ENCODE measurements at places on chromosomes 16 and 17. TPM values are rescaled to one million over a fixed set of nuclear protein-coding genes. Genes with fewer than 3 reads are reported as not detected.

DNA sequence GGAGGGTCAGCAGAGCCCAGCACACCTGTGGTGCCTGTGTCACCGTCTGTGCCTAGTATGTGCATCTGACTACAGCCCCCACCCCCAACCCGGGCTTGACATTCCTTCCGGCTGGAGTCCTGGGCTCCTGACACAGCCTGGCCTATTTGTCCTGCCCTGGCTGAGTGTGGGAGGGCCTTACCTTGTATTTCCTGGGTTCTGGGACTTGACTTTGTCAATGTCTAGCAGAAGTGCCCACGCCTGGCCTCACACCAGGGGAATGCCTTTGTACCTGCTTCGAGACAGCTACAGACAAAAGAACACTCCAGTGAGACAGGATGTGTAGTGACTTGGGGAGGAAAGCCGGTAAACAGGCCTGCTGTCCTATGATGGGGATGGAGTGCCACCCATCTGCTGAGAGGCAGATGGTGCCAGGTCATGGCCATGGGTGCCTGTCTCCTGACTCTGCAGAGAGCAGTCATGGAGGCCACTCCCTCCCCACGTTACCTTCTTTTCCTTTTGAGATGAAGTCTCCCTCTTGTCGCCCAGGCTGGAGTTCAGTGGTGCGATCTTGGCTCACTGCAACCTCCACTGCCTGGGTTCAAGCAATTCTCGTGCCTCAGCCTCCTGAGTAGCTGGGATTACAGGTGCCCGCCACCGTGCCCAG, 42.8 kb downstream of the TNFRSF13B start:
- H3K27me3 ChIP-seq: peaks cover 4% of the 10 kb centered on the region
- DNase-seq: peak; percentile 58
- H3K4me1 ChIP-seq: no peaks in the 10 kb centered on the region
- no peak overlapping the region for H3K4me3 ChIP-seq
- H3K36me3 ChIP-seq: no peaks in the 10 kb centered on the region

The C16orf92 gene
- not detected for total RNA-seq

GRCh38 chr17:6868582-6868981, 37.1 kb upstream of the TEKT1 start:
- DNase-seq: no peak
- H3K27me3 ChIP-seq: no peaks in the 10 kb centered on the region
- H3K27ac ChIP-seq: no peak overlapping the region
- no peaks in the 10 kb centered on the region for H3K36me3 ChIP-seq

DNA sequence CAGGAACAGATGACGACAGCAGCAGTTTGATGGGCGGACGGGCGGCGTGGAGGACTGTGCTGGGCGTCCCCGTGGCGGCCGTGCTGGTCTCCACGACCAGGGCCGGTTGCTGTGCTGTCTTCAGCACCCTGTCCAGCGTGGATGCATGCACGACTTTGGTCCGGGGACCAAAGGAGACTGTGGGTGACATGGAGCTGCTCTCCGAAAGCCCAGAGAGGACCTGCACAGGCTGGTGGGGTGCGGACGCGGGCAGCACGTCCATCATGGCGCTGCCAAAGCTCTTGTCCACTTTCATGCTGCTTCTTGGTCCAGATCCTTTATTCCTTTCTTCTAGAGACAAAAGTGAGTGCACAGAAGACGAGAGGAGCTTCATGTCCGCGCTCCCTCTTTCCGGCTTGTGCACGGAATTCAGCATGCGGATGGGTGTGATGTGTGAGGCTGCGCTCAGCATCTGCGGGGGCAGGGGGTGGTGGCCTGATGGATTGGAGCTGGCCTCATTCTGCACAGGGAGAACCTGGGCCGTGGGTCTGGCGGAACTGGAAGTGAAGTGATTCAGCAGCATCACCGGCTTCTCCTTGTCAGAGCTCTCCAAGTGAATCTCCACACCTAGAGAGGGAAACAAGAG, 20.3 kb downstream of the MAP1LC3B start:
- H3K4me3 ChIP-seq: no peak overlapping the region
- no peak for DNase-seq
- no peak overlapping the region for H3K27ac ChIP-seq
- peaks cover 88% of the 10 kb centered on the region for H3K36me3 ChIP-seq
- H3K27me3 ChIP-seq: no peaks in the 10 kb centered on the region

DNA sequence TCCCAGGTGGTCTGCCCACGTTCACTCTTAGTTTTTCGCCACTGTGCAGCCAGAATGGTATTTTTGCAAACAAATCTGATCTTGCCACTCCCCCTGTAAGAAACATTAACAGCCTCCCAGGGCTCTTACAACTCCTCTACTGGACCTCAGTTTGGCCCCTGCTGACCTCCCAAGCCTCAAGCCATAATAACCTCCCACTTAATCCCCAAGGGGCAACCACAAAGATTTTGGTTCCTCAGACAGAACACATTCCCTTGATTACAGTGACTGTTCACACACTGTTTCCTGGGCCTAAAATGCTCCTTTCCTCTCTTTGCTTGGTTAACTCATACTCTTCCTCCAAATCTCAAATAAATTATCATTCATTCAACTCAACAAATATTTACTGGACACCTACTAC, 21.5 kb upstream of the CD300E start:
- no peak overlapping the region for H3K27ac ChIP-seq
- peaks cover 26% of the 10 kb centered on the region for H3K27me3 ChIP-seq
- H3K4me3 ChIP-seq: no peak overlapping the region
- no peak for DNase-seq
- no peaks in the 10 kb centered on the region for H3K36me3 ChIP-seq

The NPIPA2 gene
- total RNA-seq: 2.0 TPM

- peaks cover 17% of the 10 kb centered on the region for H3K4me1 ChIP-seq
- H3K36me3 ChIP-seq: no peaks in the 10 kb centered on the region
- no peak overlapping the region for H3K27ac ChIP-seq
Measured at GRCh38 chr17:3985846-3986245, 21.6 kb upstream of the ATP2A3 start.

DNA sequence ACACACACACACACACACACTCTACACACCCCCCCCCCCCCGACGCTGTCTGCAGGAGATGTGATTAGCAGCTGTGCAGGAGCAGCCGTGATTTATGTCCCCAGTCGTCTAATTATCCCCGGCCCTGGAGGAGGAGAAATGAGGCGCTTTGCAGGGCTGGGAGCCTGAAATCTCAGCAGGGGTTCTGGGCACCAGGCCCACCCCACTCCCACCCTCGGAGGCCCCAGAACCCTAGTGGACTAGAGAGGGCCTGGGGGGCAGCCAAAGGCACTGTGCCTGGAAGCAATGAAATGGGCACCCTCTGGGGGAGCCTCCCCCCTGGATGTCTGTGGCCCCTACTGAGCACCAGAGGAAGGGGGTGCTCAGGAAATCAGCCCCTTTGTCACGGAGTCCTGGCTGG, 134.2 kb upstream of the CIBAR2 start:
- no peak for DNase-seq
- no peaks in the 10 kb centered on the region for H3K36me3 ChIP-seq
- no peak overlapping the region for H3K27ac ChIP-seq
- no peaks in the 10 kb centered on the region for H3K27me3 ChIP-seq
- H3K4me3 ChIP-seq: no peak overlapping the region

The ARHGDIG gene
- total RNA-seq: not detected

GRCh38 chr16:13014476-13014875, 113.1 kb downstream of the SHISA9 start:
- no peaks in the 10 kb centered on the region for H3K27me3 ChIP-seq
- DNase-seq: no peak
- H3K36me3 ChIP-seq: no peaks in the 10 kb centered on the region

The TP53TG3D gene
- 1.3 TPM for total RNA-seq

The CDT1 gene
- 8.1 TPM for total RNA-seq

- H3K36me3 ChIP-seq: no peaks in the 10 kb centered on the region
- no peak overlapping the region for H3K27ac ChIP-seq
Measured at GRCh38 chr17:78953356-78954350, 26.1 kb downstream of the LGALS3BP start.

GRCh38 chr16:30553393-30553899, 4.7 kb downstream of the ZNF764 start:
- no peak for DNase-seq
- peaks cover 34% of the 10 kb centered on the region for H3K4me1 ChIP-seq
- H3K36me3 ChIP-seq: peaks cover 31% of the 10 kb centered on the region
- H3K27ac ChIP-seq: no peak overlapping the region
- H3K27me3 ChIP-seq: no peaks in the 10 kb centered on the region
- H3K4me3 ChIP-seq: no peak overlapping the region

DNA sequence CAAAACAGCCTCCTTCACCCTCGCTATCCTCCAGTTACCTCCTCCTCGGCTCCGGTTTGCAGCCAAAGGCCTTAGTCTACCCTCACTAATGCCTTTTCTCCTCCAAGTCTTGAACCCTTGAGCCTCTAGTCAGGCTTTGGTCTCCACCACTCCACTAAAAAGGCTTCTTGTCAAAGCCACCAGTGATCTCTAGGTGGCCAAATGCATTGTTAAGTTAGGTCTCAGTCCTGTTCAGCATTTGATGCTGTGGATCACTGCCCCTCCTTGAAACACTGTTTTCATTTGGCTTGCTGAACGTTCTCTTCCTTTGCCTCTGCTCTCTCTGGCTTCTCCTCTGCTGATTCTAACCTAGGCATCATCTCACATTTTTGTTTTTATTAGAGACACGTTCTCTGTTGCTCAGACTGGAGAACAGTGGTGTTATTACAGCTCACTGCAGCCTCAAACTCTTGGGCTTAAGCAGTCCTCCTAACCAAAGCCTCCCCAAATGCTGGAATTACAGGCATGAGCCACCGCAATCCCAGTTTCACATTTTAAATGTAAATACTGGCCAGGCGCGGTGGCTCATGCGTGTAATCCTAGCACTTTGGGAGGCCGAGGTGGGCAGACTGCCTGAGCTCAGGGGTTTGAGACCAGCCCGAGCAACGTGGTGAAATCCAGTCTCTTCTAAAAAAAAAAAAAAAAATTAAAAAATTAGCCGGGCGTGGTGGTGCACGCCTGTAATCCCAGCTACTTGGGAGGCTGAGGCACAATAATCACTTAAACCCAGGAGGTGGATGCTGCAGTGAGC, 1.1 kb downstream of the SGF29 start:
- H3K36me3 ChIP-seq: peaks cover 10% of the 10 kb centered on the region
- peaks cover 12% of the 10 kb centered on the region for H3K4me1 ChIP-seq
- H3K4me3 ChIP-seq: peak overlapping the region; percentile 51
- no peak for DNase-seq
- H3K27ac ChIP-seq: no peak overlapping the region

GRCh38 chr17:37211136-37211535, 164.6 kb upstream of the C17orf78 start:
- DNase-seq: no peak
- H3K27ac ChIP-seq: no peak overlapping the region
- no peak overlapping the region for H3K4me3 ChIP-seq
- no peaks in the 10 kb centered on the region for H3K4me1 ChIP-seq
- H3K27me3 ChIP-seq: no peaks in the 10 kb centered on the region
- H3K36me3 ChIP-seq: peaks cover 35% of the 10 kb centered on the region

The GABARAP gene
- total RNA-seq: 840 TPM

GRCh38 chr17:15967706-15968399, 22.9 kb downstream of the ADORA2B start:
- no peak for DNase-seq
- no peak overlapping the region for H3K27ac ChIP-seq
- peaks cover 32% of the 10 kb centered on the region for H3K4me1 ChIP-seq
- no peaks in the 10 kb centered on the region for H3K27me3 ChIP-seq

- H3K27ac ChIP-seq: no peak overlapping the region
- no peaks in the 10 kb centered on the region for H3K27me3 ChIP-seq
- H3K4me3 ChIP-seq: no peak overlapping the region
- no peaks in the 10 kb centered on the region for H3K36me3 ChIP-seq
- H3K4me1 ChIP-seq: no peaks in the 10 kb centered on the region
Measured at GRCh38 chr16:19860166-19861041, 24.2 kb downstream of the GPRC5B start.

DNA sequence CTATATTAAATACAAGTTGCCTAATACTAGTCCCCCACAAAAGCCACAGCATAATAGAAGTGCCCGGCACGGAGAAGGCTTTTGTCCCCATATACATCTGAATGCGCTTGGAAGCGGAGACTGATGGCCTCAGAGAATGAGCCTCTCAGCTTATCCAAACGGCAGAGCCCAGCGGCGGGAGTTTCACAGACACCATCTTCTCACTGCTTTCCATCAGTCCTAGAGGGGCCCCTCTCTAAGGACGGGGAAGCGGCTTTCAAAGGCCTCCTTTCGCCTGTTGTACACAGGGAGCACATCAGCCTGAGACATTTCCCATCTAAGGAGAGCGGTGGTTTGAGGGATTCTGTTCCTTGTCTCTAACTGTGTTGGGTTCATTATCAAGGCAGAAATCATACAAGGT, 16.9 kb downstream of the NXN start:
- H3K4me1 ChIP-seq: peaks cover 6% of the 10 kb centered on the region
- no peak overlapping the region for H3K4me3 ChIP-seq
- H3K36me3 ChIP-seq: no peaks in the 10 kb centered on the region

DNA sequence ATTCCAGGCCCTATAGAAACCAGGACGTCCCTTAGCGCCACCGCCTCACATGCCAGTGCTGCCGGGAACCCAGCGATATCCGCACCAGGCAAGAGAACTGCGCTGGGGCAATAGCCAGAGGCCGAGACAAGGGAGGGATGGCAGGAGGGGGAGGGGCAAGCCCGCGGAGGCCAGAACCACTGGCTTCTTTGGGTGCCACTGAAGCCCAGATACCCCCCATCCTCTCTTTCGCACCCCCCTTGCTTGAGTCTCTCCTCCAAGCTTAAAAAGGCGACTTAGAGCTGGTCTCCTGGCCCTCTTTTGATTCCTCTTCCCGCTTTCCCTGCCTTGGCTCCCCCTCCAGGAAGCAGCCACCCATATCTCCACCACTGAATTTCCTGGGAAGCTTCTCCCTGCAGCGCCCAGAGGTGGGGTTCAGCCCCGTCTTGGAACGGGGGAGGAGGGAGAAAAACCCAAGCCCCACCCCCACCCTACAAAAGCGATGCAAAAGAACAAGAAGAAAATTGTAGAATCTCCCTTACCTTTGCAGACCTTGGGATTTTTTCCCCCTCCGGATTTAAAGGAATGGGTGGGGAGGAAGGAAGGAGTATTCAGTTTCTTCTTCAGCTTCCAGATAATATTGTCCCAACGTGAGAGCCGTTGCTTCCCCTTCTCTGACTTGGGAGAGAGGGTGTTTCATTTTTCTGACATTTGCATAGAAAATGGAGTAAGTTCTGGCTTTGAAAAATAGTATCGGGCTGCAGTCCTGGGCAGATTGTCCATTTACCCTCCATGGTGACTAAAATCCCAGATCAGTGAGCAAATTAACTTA, 622 bp downstream of the HOXB6 start:
- peaks cover 68% of the 10 kb centered on the region for H3K27me3 ChIP-seq
- H3K4me3 ChIP-seq: peak overlapping the region; percentile 54
- H3K36me3 ChIP-seq: no peaks in the 10 kb centered on the region
- H3K27ac ChIP-seq: peak overlapping the region; percentile 72

DNA sequence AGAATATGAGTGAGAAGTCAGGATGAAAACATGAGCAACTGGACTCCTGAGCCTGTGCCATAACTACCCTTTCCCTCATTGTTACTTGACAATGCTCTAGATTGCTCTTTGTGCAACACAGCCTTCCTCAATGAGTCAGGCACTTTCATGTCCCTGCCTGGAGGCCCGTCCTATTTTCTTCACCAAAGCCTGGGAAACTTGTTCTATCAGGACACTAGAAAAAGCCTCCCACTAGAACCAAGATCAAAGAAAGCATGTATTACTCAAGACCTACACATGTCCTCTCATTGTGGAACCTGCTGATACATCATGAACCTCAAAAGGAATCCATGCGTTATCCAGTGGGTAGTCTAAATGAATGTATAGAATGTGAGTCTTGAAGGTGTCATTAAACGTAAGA, 624.5 kb downstream of the TOX3 start:
- no peaks in the 10 kb centered on the region for H3K36me3 ChIP-seq
- no peak for DNase-seq
- no peak overlapping the region for H3K4me3 ChIP-seq
- no peaks in the 10 kb centered on the region for H3K27me3 ChIP-seq

Measured in suprapubic skin (tissue), 4 donors.